ENCODE measurements at places on chromosomes 3 and 15.

- no peak for DNase-seq
Observed at GRCh38 chr15:90872486-90873184, 4.2 kb downstream of the FURIN start.

GRCh38 chr3:177778633-177779032 lies 581.4 kb upstream of the TBL1XR1 start:
- no peak for DNase-seq

GRCh38 chr15:60126200-60126599 lies 122.1 kb downstream of the FOXB1 start:
- no peak for DNase-seq

- DNase-seq = no peak
Observed at GRCh38 chr3:99430348-99431134, 207.9 kb upstream of the COL8A1 start.

- DNase-seq = no peak
Observed at GRCh38 chr3:171383206-171384018, 76.8 kb downstream of the TNIK start.

DNA sequence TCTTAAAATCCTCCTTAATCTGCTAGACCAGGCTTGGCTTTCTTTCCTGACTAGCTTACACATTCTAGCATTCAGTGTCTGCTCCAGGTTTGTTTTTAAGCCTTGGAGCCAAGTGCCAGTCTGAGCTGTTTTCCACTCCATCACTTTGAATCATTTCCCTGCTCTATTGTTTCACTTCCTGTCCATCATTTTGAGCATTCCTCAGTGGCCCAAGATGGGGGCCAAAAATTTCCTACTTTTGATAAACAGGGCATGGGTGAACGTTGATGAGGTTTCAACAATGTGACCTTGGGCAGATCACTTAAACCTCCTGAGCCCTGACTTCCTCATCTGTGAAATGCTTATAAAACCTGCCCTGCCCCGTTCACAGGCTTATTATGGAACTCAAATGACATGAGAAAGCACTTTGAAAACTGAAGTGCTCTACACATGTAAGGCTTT lies 4.4 kb downstream of the CYP19A1 start:
- no peak for DNase-seq

DNA sequence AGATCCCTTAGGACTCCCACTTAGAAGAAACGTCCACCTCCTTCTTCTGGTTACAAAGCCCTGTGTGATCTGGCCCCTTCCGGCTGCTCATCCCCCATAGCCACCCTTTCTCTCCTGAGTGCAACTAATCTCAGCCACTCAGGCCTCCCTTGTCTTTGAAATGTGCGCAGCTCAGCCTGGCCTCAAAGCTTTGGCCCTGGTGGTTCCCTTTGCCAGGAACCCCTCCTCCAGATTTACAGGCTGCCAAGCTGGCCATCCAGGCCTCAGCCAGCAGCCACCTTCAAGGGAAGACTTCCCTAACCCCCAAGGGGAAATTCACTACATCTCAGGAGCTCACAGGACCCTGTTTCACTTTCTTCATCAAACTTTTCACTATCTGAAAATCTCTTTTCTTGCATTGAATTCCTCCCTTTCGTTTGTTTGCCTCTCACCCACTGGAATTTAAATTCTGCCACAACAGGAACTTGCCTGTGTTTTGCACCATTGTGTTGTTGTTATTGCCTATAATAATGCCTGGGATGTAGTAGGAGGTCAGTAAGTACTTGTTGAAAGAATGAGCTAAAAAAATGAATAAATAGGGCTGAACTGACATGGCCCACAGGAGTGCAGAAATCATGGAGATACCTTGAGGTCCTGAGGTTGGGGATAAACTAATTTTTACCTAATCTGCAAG lies 109.5 kb upstream of the PFN2 start:
- no peak for DNase-seq

DNA sequence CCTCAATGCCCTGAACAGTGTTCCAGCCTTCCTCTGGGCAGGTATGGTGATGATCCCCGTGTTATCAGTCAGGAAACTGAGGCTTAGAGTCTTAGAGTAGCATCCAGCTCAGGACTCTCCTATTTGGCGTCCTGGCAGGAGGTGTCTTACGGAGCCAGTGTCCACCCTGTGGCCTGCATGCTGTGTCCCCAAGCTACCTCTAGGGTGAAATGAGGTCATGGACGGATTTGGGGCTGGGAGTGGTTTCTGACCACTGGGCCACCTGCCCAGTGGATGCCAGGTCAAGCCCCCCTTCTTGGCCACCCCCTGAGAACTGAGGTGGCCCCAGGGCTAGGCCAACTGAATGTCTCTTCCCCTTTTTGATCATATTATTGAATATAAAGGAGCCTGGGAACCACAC lies 27.2 kb upstream of the SLC6A6 start:
- no peak for DNase-seq

GRCh38 chr15:89904519-89904918 lies 8.2 kb downstream of the ARPIN start:
- no peak for DNase-seq

DNA sequence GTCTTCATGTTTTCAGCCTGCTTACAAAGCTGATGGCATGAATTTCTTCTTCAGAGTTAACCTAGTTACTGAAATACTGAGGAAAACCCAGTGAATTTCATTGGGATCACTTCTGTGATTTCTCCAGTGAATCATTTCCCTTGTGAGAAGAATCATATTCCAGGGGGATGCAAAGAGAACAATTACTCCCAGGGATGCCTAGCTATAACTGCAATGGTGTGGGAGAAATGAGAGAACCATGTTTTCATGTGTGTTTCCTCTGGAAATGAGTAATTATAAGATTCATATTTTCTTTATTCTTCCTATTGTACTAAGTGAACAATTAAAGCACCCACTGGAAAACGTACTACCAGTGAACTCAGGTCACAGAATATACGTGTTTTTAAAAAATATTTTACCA lies 485.4 kb downstream of the GRM7 start:
- DNase-seq = no peak

DNA sequence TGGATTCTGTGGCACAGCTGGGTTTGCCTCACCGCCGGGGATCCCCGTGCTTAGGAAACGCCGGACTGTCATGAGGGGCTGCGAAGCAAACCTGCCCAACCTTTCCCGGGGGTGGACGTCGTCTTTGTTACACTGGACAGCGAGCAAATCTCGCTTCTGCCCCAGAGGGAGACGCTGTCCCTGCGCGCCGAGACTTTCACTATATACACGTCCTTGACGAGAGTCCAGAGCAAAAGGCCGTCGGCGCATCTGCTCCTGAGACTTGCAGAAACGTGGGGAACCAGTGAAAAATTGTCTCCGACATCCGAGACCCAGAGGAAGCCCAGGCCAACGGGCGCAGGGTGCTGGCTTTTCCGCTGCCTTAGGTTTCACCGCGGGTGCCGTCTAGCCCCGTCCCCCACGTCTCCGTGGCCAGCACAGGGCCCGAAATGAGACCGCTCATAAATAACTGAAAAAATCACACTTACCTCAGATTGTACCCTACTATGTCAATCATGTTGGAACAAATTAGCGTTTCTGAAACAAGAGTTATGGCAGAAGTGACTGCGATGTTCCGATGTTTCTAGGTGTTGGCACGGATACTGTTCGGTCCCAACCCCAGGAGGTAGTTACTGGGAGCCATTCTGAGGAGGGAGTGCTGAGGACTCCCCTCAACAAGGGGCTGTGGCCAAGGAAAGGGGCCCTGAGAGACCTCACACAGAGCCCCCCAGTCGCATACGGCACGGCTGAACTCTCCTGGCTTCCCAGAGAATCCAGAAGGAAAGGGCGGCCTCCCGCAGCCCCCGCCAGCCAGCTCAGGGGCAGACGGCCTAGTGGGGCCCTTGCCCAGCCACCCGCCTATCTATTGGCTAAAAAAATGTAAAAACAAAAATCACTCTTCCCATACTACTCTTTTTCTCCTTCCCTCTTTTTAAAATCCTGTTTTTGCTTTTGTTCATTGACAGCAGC lies 14.4 kb upstream of the MUC4 start:
- no peak for DNase-seq

DNA sequence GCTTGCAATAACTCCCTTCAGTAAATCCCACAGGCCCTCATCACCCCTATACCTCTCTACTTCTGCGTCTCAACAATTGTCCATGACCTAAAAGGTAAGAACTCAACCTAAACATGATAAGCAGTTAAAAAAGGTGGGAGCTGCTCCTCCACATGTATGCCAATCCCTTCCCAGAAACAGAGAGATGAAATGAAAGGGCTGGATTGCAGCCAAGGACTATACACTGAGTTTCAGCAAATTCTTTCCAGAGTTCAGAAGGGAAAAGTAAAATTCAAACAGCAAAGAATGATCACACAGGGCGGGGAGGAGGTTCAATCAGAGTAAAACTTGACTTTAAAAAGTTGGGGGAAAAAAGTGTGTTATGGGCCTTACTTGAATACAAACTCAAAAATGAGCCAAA lies 27.5 kb downstream of the PLOD2 start:
- DNase-seq = no peak

DNA sequence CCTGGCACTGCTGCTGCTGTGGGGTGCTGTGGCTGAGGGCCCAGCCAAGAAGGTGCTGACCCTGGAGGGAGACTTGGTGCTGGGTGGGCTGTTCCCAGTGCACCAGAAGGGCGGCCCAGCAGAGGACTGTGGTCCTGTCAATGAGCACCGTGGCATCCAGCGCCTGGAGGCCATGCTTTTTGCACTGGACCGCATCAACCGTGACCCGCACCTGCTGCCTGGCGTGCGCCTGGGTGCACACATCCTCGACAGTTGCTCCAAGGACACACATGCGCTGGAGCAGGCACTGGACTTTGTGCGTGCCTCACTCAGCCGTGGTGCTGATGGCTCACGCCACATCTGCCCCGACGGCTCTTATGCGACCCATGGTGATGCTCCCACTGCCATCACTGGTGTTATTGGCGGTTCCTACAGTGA lies 2.1 kb downstream of the GRM2 start:
- DNase-seq = peak; percentile 13

- no peak for DNase-seq
Observed at GRCh38 chr15:40130799-40131502, 22.3 kb upstream of the BMF start.
